ENCODE measurements at places on chromosomes 16 and 17.

- peak; percentile 95 for DNase-seq
Observed at GRCh38 chr17:59372138-59372751, 40.8 kb downstream of the YPEL2 start.

DNA sequence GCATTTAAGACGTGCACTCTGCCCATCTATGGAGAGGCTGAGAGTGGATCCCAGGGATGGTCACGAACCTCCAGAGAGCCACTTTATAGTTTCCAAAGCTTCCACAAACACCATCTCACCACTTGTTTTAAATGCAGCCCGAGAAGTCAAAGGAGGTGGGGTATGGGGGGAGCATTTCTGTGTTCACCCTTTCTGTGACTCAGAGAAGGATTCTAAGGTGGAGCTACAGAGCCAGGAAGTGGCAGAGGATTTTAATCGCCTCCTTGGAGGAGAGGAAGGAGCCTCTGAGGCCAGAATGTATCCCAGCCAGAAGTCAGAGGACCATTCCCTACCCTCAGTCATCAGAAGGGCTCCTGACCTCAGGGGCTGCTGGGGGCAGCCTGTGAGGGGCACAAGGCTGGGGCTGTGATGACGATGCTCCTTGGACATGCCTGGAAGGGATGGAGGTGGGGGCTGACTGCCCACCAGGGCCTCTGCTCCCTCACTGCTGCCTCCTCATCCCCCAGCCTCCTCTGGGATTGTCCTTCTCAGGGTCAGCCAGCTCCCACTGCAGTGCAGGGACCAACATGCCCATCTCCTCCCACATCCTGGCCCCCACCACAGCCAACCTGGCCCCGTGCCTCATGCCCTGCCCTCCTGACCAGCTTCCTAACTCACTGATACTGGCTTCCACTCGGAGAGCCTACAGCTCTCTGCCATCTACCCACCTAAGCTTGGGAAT is 2.8 kb downstream of the XYLT2 start:
- peak; percentile 36 for DNase-seq

GRCh38 chr17:20200016-20200795 is 191.0 kb downstream of the SPECC1 start:
- DNase-seq, result peak; percentile 41

GRCh38 chr17:10018461-10018891 is 113.4 kb upstream of the RCVRN start:
- no peak for DNase-seq

DNA sequence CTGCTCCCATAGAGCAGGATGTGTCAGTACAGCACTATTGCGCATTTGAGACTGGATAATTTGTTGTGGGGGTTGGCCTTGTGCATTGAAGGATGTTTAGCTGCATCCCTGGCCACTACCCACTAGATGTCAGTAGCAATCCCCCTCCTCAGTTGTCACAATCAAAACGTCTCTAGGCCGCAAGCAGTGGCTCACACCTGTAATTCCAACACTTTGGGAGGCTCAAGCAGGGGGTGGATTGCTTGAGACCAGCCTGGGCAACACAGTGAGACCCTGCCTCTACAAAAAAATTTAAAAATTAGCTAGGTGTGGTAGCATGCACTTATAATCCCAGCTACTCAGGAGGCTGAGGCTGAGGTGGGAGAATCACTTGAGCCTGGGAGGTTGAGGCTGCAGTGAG is 48.4 kb downstream of the CENPV start:
- DNase-seq, result peak; percentile 25

GRCh38 chr17:4074831-4075495 is 67.9 kb downstream of the ZZEF1 start:
- DNase-seq, result peak; percentile 36

DNA sequence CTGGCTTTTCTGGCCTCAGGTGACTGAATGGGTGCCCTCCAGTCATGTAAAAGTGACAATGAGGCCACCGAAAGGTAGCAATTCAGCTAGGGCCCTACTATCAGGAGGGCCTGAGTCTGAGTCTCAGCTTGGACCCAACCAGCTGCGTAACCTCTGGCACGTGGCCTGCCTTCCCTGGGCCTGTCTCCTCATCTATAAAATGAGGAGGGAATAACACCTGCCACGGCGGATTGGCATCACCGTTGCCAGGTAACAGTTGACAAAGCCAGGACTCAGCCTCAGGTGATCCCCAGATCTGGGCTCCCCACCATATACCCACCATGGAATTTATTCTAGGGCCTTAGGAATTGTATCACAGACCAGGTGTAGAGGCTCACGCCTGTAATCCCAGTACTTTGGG is 217.1 kb downstream of the KATNIP start:
- DNase-seq, result no peak

DNA sequence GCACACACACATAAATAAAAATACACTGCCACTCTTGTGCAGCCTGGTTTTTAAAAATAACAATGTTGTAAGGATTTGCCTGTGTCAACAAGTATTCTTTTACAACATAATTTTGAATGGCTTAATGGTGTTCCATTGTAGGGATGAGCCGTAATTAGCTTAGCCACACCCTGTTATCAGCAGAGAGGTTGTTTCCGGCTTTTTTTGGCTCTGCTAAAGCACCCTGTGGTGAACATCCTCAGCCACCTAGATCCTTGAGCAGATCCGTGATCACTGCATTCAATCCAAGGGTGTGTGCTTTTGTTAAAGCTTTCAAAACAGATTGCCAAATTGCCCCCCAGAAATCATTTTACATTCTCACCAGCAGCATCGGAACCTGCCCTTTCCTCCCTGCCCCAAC is 7.0 kb downstream of the KATNB1 start:
- no peak for DNase-seq
